ENCODE measurements at places on chromosomes 2 and 18.

DNA sequence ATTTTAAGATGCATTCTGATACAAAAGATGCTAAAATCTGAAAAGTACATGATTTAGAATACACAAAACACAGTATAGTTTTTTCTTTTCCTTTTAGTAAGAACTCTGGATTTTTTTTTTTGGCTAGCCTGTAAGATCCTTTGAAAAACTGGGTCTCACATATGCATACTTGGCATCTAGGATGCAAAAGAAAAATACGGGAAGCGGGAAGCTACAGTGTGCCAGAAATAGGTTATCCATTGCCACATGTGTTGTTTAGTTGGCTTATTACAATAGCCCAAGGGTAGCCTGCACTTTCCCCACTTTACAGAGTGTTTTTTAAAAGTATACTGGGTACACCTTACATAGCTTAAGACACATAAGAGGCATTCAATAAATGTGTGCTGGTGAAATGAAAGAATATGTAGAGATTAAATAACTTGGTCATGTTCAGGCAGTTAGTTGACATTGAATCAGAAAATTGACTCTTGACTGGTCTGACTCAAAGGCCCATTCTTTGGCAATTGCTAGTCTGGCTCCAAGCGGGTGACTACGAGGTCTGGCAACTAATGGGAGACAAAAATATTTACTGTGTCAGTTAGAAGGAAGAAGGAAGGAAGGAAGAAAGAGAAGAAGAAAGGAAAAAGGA, 286.8 kb upstream of the TRIB2 start:
- no peak for DNase-seq

DNA sequence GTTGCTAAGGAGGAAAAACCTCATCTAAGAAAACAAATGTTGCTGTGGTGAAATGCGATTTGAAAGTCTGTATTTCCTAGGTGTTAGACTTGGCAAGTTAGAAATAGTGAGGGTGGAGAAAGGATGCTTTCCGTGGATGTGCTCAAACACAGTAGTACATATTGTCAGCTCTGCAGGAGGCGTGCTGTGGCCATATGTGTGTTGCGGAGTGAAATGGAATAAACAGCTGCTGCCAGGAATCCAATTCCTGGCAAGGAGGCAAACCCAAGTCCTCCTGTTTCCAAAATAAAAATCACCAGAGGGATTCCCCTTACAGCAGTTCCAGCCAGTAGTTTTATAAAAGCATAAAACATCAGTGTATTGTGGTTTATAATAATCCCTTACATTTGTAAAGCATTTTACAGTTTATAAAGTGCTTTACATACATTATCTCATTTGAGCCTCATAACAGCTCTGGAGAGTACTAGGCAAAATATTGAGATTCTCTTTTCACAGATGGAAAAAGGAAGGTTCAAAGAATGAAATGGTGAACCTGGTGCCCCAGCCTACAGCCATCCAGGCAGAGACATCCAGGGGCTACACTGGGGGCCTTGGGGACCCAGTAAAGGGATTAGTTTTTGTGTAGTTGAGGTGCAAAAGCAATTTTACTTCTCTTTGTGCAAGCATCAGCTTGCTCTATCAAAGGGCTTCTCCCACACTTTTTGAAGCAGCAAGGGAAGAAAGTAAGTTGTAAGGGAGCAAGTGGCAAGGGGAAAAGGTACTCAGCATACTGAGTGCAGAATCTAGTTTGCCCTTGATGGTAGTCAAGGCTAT, 206.0 kb downstream of the AGPS start:
- DNase-seq, result no peak

- no peak for DNase-seq
These were observed 143.1 kb downstream of the FAM161A start for GRCh38 chr2:61710711-61711110.

DNA sequence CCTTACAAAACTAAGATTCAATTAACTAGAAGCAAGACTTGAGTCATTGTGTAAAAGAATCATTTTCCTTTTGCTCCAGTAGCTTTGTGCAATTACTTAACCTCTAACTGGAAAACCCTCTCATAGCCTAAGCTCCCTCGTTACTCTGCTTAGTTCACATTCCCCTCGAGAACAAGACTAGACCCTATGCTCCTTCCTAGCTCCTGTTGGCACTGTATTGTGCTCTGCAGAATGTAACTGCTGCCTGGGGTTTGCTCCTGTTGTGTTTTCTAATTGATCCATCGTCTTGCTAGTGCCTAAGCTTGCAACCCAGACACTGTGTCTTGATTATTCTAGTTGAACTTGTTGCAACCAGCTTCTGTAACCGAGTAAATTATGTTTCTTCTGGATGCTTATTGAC, 347.0 kb downstream of the ZNF804A start:
- no peak for DNase-seq

GRCh38 chr18:25814841-25815458, 275.5 kb downstream of the SS18 start:
- no peak for DNase-seq

DNA sequence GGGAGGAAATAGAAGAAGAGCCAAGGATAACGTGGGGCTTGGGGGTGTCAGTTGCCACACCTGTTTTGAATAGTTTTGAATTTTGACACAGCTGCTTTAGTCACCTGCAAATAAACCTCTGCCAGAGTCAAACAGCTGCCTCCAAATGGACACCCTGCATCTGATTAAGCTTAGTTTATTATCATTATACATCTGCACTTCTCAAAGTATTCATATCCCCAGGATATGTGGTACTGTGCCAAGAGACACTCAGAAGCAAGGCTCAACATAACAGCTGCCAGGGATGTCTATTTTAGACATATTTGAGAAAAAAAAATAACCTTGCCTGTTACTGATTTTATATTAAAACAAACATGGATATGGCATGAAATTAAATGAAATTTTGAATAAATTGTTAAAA, 122.5 kb upstream of the WDR75 start:
- DNase-seq, result no peak

- DNase-seq, result no peak
These were observed 13.1 kb downstream of the KLHL14 start for GRCh38 chr18:32759611-32760167.

DNA sequence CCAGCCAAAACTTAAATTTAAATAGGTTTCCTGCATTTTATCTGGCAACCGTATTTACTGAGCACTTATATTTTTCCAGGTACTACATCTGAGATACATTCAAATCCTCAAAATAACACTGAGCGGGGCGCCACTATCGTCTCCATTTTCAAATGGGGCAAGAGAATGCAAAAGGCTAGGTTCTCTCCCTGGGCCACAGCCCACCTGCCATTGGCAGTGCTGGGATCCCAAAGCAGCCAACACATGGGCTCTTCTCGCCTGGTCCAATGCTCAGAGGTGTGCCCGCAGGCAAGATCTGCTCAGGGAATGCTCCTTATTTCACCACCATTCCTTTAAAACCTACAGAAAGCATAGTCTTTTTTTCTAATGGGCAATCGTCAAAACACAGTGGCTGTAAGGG, 11.3 kb upstream of the ID2 start:
- DNase-seq, result no peak

DNA sequence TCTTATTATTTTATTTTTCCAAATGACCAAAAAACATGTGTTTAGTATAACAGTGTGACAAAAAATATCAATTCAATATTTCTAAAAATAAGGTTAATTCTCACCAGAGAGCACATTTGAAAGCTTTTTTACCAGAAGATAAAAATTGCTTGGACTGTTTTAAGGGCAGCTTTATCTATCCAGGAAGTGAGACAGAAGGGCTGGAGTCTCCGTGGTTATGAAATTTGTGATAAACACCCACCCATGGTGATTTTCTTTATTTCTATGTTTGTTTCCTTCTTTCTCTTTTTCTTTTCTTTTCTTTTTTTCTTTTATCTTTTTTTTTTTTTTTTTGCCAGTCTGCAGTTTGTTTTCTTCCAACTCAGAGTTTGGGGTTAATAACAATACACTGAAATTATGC, 298.5 kb downstream of the PIEZO2 start:
- DNase-seq, result no peak

DNA sequence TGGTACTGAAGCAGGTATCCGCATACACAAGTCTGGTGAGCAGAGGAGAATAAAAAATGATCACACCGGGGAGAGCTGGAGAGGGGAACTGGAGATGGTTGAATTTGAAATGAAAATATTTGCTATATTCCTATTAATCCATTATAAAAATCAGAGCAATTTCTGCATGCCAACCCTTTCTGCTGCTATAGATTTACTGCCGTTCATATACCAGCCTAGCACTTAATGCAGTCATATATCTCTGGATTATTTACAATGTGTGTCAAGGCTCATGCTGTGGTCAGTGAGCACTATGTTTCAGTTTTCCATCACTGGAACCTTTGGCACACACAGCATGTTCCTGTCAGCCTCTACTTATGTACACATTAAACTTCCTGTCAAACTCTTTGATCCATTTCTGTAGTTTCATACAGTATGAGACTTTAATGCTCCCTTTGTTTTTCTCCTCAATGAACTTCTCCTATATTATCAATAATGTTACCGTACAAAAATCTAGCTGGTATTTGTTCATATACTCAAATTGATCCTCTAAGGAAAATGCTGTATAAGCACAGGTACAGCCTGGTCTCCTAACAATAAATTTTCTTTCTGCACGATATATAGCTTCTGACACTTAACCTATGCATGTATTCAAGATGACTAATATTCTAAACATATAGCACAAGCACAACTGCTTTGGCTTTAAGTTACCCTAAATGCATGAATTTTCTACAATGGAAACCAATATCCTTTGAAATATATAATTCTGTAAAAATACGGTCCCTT, 36.7 kb downstream of the FANCL start:
- DNase-seq, result no peak

DNA sequence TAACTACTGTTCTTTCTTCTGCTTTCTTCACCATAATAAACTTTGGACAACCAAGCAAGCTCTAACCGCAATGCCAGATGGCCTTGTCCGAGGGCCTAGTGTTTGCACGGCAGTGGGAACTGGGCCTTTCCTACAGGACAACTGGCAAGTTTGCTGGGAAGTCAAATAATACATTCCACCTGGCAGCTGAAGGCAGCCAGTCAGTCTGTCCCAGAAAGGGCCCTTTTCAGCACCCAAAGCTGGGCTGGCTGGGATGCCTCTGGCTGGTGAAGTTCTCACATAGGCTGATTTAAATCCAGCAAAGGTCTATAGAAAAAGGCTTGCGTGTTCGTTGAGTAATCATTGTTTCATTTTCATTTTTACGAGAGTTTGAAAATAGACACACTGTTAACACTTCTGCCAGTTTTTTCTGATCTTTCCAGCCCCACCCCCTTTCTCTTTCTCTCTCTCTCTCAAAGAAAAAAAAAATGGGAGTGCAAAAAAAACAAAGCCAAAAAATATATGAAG, 110.0 kb upstream of the EPAS1 start:
- no peak for DNase-seq

DNA sequence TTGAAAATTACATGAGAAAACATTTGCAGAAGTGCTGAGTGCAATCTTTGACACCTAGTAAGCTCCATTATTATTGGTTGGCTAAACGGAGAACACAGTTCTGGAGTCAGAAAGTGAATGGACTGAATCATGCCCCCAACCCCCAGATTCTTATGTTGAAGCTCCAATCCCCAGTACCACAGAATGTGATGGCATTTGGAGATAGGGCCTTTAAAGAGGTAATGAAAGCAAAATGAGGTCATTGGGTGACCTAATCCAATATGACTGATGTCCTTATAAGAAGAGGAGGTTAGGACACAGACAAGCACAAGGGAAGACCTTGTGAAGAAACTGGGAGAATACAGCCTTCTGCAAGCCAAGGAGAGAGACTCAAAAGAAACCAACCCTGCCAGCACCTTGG, 200.9 kb upstream of the EPAS1 start:
- DNase-seq, result no peak

GRCh38 chr2:227819398-227819697, 5.7 kb downstream of the CCL20 start:
- DNase-seq, result no peak

DNA sequence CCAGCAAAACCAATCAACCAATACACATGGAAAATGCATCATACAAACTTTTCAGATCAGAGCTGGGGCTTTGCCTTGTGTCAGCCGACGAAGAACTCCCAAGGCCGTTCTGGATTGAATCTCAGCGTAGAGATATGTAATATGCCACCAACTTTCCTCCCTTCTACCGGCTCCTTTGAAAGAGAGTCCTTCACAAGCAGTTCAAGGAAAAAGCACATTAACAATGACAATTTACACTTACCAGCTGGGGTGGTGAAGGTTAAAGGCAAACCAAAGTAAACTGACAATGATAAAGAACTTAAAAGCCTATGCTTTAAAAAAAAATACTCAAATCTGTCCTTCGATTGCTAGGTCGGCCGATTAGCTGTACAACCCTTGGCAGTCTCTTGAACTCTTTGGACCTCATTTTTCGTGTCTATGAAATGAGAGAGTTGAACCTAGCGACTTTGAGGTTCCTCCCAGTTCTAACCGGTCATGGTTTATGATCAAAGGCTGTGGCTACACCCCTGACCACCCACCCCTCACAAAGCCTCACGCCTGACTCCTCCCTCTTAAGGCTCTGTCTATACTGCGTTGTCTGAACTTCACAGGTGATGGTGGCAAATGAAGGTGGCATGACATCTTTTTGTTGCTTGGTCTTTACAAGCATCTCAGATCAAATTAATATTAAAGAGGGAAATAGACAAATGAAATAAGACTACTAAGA, 46.2 kb downstream of the BCL2 start:
- DNase-seq, result no peak

GRCh38 chr2:217902379-217903141, 100.2 kb downstream of the TNS1 start:
- DNase-seq, result no peak

DNA sequence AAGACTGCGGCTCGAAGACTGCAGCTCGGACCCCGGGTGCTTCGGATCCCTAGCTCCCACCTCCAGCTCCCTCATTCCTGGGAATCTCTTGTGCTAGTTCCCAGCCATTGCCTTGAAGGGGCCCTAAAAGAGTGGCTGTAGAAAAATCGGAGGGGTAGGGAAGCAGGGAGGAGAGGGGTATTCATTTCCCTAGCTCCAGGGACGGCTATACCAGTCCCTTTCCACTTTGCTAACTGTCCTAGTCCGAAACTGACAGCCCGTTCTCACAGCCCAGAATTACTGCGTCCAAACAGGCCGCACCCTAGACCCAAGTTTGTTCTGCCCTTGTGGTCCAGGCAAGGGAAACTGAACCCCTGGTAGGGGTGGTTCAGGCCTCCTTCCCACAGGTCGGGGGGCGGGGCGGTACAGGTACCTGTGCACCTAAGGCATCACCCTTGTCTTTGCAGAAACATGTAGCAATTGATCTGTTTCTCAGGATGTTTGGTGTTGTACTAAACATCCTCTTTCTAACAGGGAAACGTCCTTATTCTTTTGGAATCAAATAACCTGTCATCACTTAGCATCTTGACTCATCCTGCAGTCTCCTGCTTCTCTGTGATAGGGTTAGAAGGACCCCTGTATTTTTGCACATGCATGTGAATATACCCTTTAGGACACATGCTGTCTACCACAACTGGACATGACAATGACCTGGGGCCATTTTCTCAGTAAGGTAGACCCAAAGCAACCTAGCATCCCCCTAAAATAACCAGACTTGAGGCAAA, 4.0 kb downstream of the EMX1 start:
- DNase-seq, result no peak

DNA sequence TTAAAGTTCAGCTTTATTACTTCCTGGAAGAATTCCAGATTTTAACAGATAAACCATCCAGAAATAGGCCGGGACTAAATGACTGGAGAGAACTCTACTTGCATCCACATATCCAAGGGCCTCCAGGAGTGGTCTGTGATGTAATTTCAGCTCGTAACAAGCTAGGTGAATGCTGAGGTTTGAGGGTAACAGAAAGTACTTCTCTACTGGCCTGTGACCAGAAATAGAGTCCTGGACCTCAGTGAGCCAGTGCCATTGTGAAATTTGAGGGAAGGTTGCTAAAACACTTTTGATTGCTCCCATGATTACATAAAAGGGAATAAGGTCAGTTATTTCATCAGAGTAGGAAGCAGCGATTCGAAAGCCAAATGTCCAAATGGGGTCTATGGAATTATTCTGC, 158.1 kb downstream of the DOCK10 start:
- DNase-seq, result no peak
